ENCODE measurements at places on chromosomes 2 and 18.

DNA sequence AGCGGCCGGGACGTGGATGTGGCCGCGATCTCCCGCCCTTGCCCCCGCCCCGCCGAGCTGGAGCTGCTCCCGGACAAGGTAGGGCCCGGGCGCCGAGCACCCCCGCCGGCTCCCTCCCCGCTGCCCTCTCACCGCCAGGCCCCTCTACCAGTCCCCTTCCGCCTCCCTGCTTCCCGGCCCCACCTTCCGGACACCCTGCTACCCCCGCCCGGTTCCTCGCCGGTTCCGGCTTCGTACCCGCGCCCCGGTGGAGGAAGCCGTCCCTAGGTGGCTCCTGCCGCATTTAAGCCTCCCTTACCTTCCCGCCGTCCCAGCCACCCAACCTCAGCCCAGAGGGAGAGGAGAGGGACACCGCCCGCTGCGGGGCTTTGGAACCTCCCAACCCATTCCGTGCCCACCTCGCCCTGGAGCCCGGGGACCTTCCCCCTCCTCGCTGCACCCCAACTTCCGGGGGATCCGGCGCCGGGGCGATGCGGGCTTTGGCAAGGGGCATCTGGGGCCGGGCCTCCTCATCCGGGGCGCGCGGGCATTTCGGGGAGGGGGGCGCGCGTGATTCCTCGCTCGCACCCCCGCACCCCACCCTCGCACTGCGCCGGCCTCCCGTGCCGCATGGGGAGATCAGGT is 475 bp downstream of the B3GNT2 start:
- peak; percentile 30 for DNase-seq

DNA sequence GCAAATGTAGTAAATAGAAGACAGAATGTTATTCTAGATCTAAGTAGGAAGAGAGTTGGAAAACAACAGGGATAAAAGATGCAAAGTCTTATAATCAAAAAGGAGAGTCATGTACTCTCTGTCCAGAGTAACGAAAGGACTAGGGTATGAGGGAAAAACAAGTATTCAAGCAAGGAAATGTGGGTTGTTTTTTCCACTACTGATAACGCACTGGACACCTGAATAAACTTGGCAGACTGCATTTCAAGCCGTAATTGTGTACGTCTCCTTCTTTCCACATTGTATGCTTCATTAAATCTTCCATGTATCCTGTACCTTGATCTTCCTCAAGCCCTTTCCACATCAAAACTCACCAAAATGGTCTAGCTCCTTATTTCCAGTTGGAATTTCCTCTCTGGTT is 420.6 kb downstream of the ZEB2 start:
- no peak for DNase-seq

- no peak for DNase-seq
Measured at GRCh38 chr2:65343386-65343785, 89.0 kb downstream of the SPRED2 start.

- DNase-seq = no peak
Measured at GRCh38 chr2:240157147-240157470, 16.7 kb upstream of the OTOS start.

- no peak for DNase-seq
Measured at GRCh38 chr18:23099621-23100020, 35.7 kb upstream of the CABLES1 start.

- DNase-seq = no peak
Measured at GRCh38 chr18:13485182-13485581, 241.2 kb downstream of the FAM210A start.

GRCh38 chr2:2613279-2614199 is 282.5 kb upstream of the MYT1L start:
- peak; percentile 63 for DNase-seq

DNA sequence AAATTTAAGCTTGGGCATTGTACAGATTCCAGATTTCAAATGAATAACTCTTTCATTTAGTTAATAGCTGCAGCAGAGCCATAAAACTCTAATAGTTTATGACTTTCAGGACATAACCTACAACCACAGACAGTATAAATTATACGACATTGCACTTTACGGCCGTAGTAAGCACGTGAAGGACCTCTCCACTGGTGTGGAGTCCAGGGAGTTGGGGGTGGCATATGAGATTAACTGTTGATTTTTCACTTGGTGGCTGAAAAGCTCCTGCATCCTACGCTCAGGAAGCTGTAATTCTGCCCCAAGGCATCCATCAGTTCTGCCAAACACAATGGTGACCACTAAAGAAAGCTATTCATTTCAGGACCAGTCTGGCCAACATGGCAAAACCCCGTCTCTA is 376.2 kb downstream of the SOX11 start:
- no peak for DNase-seq

- no peak for DNase-seq
Measured at GRCh38 chr2:196291873-196292800, 120.8 kb upstream of the STK17B start.

GRCh38 chr18:6741232-6741663 is 11.7 kb downstream of the ARHGAP28 start:
- DNase-seq = no peak

DNA sequence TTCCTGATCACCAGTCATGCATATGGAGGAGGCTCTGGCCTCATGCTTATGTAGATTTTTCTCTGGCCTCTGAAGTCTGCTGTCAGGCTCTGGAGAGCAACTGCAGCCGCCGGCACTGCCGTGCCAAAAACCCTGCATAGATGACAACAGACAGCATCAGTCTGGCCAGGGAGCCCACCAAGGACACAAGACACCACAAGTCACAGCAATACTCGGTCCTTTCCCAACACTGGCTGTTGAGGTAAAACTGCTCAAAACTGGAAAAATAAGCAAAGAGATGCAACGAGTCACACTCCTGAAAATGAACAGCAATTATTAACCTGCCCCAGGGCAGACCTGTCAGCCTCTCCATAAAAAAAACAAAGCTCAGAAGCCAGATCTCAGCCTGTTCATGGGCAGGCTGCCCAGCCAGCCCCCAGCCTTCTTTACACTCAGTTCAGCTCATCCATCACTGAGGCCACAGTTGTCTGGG is 186.0 kb upstream of the RAB6C start:
- no peak for DNase-seq

DNA sequence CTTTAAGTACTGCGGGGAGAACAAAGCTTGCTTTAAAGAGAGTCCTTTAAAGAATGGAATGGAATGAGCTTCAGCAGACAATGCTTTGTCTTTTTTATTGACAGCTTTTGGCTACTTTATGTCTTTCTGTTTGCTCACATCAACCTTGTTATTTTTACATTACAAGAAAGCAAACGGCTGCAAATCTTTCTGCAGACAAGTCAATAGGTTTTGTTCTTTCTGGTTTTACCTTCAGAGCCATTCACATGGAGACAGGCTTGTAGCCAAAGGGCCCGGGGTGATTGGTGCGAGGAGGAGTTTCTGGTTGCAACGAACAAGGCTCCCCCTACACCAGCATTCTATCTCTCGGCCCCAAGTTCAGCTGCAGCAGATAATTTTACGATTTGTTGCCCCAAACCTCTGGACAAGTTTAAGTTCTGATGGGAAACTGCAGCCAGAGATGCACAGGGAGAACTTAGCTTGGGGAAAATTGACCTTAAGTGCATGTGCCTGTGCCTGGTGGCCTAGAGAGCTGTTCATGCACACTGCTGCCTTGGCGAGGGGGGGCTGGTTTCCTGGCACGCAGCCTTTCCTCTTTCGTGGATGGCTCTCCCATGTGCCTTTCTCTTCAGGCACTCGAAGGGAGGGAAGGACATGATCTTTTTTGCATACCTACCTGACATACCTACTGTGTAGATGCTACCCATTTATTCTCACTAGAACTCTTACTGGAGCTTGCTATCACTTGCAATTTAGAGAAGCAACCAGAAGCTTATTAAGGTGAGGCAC is 543.2 kb downstream of the DCDC2C start:
- no peak for DNase-seq

DNA sequence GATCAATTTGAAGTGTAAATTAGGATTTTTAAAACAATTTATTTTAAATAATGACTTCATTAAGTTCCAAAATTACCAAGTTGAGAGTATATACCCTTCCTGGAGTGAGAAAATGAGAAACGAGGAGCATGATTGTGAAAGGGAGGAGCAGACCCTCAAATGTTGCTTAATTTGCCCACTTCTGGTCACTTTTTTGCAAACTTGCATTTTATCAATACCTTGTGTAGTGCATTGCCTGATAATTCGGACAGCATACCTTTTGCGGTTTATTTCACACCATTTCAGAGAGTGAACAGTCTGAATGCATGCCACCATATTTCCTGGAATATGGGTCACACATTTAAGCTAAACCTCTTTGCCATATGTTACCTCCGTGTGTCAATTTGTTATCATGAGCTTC is 669.7 kb downstream of the RNF144A start:
- DNase-seq = no peak

DNA sequence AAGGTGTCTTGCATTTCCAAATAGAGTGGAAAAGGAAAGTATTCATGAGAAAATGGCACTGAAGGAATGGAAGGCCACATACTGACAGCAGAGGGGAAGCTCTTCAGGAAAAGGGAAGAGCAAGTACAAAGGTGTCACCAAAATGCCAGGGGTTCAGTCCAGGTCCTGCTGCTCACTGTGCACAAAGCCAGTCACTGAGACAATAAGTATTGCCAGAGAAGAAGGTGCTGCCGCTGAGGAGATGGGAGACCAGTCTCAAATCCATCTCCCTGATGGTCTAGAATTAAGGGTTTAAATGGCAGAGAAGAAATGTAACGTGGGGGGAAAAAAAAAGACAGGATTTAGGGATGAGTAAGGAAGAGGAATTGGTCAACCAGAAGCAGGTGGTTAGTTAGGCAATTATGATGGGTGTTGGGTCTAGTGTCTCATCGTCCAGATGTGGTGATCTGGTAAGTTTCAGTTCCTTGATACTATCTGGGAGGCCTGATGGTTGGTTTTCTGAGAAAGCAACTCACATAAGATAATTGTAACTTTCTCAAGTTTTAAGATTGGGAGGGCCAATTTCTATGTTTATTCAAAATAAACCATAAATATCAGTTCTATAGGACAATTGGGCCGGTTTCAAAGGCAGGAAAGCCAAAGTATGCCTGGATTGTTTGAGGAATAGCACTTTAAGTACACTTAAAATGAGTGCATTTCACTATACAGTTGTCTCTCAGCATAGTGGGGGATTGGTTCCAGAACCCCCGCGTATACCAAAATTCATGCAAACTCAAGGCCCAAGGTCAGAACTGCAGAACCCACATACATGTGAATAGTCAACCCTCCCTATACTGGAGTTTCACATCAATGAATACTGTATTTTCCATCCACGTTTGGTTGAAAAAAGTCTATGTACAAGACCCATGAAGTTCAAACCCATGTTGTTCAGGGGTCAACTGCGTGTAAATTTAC is 109.1 kb upstream of the DNAJC10 start:
- no peak for DNase-seq

DNA sequence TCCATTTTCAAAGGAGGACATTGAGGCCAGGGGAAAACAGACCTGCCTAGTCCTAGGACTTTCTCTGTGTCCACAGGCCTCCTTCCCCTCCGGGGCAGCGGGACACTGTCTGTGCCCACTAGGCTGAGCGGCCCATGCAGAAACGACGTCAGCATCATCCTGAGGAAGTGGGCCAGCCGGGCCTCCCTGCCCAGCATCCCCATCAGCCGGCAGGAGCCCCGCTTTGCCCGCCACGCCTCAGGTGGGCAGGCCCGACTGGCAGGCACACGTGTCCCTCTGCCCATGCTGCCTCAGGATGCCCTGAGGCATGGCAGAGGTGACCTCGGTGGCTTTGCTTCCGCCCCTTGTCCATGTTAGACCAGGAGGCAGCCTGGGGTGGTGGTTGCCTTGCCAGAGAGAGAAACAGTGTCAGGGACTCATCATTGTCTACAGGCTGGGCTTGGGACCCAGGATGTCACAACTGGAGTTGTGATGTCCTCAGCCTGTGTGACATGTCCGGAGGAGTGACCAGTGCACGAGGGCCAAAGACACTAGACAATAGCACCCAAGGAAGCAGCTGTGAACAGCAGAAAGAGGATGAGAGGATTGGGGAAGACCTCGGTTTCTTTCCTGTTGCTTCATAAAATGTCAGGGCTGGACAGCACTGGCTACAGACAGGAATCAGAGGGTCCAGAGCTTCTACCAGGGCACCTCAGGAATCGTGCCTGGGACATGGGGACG is 36.8 kb downstream of the TOGARAM2 start:
- DNase-seq = no peak

- no peak for DNase-seq
Measured at GRCh38 chr2:11828933-11829323, 82.5 kb downstream of the LPIN1 start.

DNA sequence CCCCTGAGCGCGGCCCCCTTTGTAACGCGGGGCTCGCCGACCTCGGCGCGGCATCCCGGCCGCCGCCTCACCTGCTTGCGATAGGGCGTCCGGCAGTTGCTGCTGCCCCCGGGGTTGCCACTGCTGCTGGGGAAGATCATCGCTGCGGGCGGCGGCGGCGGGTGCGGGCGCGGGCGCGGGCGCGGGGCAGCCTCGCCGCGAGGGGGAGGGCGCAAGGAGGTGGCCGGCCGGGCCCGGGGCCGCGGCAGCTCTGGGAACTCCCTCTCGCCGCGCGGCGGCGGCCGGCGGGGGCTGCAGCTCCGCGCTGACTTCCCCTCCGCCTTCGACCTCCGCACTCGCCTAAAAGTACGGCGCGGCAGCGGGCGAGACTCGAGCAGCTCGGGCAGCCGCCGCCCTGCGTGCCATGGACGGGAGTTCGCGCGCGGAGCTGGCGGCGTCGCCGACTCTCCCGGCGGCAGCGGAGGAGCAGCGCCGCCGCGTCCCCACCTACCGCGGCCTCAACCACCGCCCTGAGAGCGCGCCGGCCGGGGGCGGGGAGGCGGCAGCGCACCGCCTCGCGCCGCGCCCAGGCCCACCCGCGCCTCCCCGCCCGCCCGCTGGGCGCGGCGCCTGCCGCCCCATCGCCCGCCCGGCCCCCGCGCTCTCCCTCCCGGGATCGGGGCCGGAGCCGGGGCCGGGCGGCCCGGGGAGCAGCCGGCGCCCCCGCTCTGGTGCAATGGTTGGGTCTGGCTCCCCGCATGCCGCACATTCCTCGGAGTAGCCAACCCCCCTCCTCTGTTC is 86.0 kb downstream of the RBMS1 start:
- DNase-seq = no peak

GRCh38 chr2:53275743-53276142 is 491.9 kb upstream of the CHAC2 start:
- no peak for DNase-seq

DNA sequence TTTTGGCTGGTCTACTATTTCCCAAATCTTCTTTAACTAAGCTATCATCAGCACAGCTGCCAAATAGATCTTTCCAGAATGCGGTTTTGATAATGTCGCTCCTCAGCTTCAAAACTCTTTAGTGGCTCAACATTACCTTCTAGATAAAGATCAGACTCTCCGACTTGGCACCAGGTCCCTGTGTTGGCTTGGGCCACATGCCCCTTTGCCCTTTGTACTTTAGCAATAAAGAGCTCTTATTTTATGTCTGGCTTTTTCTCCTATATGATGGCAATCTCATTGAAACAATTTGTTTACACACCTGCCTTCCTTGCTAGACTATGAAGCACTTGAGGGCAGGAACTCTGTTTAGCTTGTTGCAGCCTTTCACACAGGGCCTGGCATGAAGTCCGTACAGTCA is 128.9 kb upstream of the GATA6 start:
- no peak for DNase-seq

DNA sequence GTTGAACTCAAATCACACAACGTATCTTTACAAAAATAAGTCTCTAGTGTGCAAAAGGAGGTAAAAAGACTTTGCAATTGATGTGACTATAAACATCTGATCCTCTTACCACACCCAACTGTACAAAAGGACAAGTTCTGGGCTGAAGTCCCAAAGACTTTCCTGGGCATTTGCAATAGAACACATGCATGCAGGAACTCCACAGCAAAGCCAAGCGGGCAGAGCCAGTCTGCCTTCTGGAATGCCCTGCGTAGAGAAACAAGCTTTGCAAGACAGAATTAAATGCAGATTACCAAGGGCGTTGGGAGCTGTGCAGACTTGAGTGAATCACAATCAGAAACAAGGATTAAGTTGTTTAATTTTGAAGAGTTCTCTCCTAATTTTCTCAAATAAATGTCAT is 208.4 kb upstream of the ZNF521 start:
- no peak for DNase-seq

Data from stimulated activated CD8-positive, alpha-beta memory T cell treated with anti-CD3 and anti-CD28 coated beads, Interleukin-12 subunit alpha, Interleukin-12 subunit beta, amount 100 ng/mL, for 1 hour (primary cell).